ENCODE measurements at places on chromosomes 12 and 14.

- DNase-seq: no peak
Measured at GRCh38 chr12:57779736-57780135, 2.9 kb upstream of the TSFM start.

- no peak for DNase-seq
Measured at GRCh38 chr12:79929065-79929464, 5.8 kb downstream of the PPP1R12A start.

DNA sequence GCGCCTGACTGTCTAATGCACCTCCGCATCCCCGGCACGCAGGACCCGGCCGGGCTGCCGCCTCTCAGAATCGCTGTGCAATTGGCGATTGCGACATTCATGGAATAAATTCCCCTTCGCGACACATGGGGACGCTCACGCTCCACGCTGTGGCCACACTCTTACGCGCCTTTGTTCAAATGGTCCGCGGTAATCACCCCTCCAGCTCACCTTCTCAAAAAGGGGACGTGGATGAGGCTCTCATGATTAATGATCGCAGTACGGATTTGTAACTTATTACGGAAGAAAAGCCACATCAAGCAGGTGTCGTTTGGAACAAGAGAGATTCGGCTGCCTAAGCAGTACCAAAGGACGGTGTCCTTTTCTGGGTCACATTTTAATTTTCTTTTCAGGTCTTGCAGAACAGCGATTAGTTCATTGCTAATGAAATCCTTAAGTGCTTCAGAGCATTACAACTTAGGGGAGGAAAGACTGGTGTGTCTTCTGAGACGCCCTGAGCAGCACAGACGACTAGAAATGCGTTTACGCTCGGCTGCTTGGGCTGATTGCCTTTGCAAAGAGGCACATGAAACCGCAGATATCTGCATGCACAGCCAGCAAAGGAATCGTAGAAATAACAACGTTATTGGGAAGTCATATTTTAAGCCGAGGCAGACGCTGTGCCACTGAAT lies 37.3 kb upstream of the ADGRD1 start:
- no peak for DNase-seq

DNA sequence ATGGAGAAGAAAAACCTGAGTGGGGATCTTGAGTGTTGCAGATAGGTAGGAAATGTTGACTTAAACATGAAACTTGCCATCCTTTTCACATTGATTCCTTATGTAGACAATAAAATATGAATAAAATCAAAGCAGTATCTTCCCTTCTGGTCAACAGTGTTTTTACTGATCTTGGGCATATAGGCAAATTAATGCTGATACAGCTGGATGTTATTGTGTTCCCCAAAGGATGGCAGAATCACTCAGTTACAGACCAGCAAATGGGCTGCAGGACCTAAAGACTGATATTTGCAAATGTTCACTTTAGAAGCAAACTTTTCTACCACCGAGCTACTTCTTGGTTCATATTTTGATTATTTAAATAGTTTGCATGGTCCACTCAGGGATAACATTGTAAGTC lies 33.9 kb downstream of the MTHFD1 start:
- no peak for DNase-seq

DNA sequence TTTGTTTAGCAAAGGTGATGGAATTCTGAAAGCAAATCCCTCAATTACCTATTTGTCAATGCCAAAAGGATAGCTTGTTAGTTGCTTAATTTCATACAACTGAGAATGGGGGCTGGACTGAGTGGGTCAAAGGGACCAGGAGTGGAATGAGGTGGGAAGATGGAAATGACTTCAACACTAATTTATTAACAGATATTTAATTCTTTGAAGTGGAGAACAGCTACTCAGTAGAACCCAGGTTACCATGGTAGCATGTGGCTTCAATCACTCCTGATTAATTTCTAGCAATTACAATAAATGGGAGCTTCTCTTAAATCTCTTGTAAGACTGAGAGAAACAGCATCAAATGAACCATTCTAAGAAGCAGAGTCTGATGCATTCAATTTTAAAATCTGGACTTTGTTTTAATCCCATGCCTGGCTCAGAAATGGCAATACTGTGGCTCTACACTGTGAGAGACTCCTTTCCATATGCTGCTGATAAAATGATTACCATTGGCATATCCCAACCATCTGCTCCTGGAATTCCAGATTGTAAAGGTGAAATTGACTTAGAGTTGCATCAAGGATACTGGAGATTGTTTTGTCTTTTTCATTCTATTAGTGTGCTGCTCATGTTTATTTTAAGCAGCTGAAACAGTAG lies 607.8 kb downstream of the SNAPC1 start:
- DNase-seq: no peak

GRCh38 chr12:130251236-130251780 lies 86.4 kb upstream of the PIWIL1 start:
- DNase-seq: no peak

- DNase-seq: peak; percentile 36
Measured at GRCh38 chr12:57127101-57127725, 1.1 kb upstream of the LRP1 start.

GRCh38 chr12:3130057-3130830 lies 53.1 kb downstream of the TSPAN9 start:
- DNase-seq: no peak

GRCh38 chr12:69425417-69425816 lies 44.8 kb upstream of the FRS2 start:
- DNase-seq: no peak

DNA sequence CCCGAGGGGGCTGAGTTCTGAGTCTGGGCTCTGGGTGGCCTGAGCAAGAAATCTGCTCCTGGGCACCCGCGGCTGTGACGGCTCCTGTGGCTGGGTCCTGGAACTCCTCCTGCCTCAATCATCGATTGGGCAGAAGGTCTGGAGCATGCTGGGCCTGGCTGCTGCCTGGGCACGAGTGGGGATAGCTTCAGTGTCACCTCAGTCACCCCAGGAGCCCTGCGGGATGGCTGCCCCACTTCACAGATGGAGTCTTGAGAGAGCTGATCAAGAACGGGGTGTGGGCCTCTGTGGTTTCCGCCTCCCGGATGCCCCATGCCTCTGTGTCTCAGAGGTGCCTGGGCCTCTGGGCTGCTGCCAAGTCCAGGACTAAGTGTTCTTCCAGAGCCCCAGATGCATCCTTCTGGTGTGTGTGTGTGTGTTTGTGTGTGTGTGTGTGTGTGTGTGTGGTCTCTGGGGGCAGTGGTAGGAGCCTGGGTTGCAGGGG lies 185.6 kb upstream of the C14orf180 start:
- DNase-seq: peak; percentile 80
